ENCODE measurements at places on chromosomes 13 and 19.
A peak's percentile ranks its signal among the peaks of the same experiment; 100 is the strongest.

GRCh38 chr19:43101950-43102349 lies 19.4 kb upstream of the PSG2 start:
- DNase-seq, result no peak

DNA sequence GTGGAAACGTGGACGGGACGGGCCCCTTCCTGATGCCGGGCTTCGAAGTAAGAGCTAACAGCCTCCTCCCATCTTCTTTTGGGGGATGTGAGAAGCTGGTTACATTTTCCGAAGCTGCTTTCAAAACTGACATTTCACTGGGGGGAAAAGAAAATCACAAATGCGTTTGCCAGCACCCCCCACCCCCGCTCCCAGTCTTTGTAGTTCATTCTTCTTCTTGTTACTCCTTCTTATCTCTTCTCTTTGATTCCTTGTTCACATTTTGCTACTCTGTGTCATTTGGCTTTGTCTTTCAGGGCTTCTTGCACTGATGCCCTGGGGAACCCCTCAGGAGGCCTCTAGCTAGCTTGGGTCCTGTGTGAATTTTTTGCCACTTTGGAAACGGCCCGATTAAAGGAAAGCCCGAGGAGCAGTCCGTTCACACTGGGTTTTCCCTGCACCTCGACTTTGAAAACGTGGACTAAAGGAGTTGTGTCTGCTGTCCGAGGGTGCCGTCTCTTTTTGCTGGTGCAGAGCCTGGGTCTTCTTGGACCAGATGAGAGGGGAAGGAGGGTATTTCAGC lies 1.3 kb downstream of the CARM1 start:
- DNase-seq, result no peak

GRCh38 chr13:58051396-58051795 lies 419.9 kb downstream of the PCDH17 start:
- DNase-seq, result no peak

- DNase-seq, result no peak
Observed at GRCh38 chr19:48874303-48875135, 2.3 kb downstream of the PPP1R15A start.

GRCh38 chr19:10855879-10856522 lies 7.8 kb downstream of the C19orf38 start:
- DNase-seq, result no peak

- DNase-seq, result no peak
Observed at GRCh38 chr13:72620874-72621273, 106.6 kb downstream of the MZT1 start.

- no peak for DNase-seq
Observed at GRCh38 chr13:32264407-32264806, 50.8 kb downstream of the ZAR1L start.

- no peak for DNase-seq
Observed at GRCh38 chr19:45897261-45897812, 5.1 kb downstream of the MYPOP start.

- DNase-seq, result no peak
Observed at GRCh38 chr19:47275791-47276461, 1.2 kb downstream of the INAFM1 start.

DNA sequence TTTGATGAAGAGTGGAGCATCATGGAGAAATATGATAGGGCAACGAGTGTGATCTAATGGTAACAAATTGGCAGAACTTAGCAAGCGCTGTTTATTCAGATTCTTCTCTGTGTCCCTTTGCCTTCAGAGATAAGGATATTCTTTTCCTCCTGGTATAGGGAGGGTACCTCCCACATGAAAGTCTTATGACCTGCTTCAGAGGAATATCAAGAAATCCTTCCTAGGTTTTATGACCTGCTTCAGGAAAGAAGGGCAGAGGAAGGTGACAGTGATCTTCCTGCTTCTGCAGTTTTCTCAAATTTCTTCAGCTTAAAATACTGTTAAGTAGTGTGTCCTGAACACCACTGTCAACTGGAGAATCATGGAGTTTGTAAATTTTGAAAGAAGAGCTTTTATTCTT lies 144.3 kb downstream of the DNAJC15 start:
- DNase-seq, result no peak

DNA sequence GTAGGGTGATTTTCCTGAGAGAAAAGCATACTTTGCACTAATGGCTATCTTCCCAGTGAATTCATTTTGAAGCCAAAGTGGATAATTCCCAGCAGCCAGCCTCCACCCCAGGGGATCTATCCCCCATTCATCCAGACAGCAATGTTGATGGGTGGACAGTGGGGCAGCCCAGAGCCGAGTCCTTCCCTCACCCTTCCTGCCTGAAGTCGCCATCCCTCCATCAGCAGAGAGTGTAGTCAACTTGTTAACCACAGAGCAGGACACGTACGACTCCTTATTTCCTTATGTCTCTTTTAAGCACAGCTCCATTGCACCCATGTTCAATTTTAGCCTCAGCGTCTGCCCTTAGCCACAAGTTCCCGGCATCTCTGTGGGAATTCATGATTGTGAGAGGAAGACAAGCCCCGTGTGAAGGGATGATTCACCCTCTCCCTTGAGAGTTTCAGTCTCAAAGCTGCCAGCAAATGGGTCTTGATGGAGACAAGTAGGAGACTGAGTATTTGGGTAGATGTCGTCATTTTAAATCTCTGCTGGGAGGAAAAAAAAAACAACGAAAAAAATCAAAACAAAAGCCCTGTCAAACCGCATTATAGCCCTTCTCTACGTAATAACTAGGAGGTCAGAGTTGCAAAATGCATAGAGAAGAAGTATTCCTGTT lies 58.3 kb upstream of the MEDAG start:
- no peak for DNase-seq

DNA sequence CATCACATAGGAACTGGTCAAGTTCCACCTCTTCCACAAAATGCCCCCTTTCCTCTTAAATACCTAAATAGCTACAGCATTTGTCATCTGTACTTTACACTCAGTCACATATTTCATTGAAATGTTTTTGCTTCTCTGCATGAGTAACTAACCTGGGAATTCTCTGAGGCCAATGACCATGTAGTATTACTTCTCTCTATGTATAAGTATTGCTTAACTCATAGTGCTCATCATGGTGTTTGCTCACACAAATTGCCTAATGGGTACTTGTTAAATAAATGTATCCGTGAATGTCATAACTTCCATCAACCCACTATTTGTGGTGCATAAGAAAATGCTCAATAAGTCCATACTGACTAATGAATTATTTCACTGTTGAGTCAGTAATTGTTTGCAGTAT lies 115.5 kb downstream of the FGF14 start:
- no peak for DNase-seq

- no peak for DNase-seq
Observed at GRCh38 chr19:15433519-15434069, 14.8 kb upstream of the AKAP8L start.

- no peak for DNase-seq
Observed at GRCh38 chr19:32651729-32652140, 23.2 kb downstream of the ANKRD27 start.

DNA sequence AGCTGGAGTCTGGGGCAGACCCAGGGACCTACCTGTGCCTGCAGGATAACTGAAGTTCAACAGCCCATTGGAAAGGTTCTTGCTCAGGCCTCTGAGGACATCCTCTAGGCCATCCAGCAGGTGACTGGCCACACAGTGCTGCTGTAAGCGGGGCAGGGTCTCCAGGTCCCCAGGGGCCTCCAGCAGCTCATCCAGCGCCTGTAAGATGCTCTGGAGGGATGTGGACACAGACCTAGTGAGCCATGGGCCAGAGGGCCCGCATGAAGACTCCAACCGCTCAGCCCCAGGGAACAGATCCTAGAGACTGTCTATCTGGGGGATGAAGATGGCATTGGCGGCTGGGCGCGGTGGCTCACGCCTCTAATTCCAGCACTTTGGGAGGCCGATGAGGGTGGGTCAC lies 14.0 kb downstream of the ADGRE2 start:
- DNase-seq, result no peak

DNA sequence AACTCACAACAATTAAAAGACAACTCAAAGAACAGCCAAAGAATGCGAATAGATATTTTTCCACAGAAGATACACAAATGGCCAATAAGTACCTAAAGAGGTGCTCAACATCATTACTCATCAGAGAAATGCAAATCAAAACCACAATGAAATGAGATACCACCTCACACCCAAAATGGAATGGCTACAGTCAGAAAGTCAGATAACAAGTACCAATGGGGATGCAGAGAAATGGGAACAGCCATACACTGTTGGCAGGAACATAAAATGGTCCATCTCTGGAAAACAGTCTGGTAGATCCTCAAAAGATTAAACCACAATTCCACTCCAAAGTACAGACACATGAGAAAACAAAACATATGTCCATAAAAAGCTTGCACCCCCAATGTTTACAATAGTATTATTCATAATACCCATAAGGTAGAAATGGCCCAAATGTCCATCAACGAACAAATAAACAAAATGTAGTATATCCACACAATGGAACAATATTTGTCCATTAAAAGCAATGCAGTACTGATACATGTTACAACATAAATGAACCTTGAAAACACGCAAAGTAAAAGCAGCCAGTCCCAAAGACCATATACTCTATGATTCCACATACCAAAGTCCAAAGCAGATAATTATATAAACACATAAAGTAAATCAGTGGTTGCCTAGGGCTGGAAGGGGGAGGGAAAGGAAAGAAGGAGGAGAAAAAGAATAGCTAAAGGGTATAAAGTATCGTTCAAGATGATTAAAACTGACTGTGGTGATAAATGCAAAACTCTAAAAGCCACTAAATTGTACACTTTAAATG lies 19.6 kb downstream of the USP12 start:
- DNase-seq, result no peak

DNA sequence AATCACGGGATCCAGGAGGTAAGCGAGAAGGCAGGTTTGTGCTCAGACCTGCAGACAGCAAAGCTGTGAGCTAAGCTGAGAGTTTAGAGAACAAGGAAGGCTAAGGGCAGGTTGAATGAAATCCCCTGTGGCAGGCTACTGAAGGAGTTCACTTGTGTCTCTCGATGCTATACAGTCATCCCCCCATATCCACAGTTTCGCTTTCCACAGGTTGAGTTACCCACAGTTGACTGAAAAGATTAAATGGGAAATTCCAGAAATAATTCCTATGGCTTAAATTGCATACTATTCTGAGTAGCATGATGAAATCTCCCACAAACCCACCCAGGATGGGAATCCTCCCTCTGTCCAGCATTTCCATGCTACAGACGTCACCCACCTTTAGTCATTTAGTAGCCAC lies 49.6 kb downstream of the ABCC4 start:
- DNase-seq, result no peak

DNA sequence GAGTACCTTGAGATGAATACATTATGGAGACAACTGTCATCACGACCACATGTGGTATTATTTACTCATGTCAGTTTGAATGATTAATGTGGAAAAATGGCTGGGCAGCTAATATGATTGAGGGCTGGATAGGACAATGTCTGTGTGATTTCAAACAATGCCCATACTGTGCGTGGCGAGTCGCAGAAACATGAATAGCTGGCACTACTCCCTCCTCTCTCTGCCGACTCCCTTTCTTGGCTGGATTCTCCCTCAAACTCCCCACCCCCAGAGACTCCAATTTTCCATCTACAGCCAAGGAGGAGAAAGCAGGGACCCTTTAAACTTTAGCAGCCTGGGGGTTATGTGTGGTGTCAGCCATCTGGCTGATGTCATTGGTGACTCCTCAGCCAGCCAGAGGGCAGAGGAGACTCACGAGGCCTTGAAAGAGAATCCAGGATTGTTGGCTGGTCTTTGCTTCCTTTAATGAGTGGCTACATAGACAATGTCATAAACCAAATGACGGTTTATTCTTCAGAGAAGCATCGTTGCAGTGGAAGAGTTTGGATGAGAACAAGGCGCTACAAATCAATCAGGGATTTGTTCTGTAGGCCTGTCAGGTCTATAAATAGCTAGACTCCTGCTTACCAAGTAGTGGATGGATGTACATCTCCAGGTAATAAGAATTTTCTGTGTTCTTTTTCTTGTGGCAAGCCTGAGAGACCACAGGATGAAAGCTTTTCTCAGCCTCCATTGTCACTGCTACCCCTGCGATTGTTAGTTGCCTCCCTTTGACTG lies 165.6 kb downstream of the DLEU7 start:
- DNase-seq, result no peak

GRCh38 chr19:34998777-34999497 lies 1.2 kb upstream of the GRAMD1A start:
- no peak for DNase-seq

DNA sequence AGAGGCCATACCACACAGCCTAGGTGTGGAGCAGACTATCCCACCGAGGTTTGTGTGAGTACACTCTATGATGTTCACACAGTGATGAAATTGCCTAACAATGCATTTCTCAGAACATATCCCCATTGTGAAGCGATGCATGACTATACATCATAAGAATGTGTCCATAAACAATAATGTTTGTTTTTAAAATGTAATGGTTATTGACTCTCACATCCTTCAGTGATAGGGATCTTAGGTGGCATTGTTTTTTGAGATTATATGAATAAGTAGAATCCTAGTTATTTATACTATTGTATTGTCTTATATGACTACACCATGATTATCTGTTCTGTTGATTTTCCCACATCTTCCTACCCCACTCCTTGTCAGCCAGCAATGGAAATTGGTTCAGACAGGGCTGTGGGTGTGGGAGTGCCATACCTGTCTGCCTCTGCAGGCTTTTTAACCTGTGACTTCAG lies 13.6 kb downstream of the CCNA1 start:
- no peak for DNase-seq

DNA sequence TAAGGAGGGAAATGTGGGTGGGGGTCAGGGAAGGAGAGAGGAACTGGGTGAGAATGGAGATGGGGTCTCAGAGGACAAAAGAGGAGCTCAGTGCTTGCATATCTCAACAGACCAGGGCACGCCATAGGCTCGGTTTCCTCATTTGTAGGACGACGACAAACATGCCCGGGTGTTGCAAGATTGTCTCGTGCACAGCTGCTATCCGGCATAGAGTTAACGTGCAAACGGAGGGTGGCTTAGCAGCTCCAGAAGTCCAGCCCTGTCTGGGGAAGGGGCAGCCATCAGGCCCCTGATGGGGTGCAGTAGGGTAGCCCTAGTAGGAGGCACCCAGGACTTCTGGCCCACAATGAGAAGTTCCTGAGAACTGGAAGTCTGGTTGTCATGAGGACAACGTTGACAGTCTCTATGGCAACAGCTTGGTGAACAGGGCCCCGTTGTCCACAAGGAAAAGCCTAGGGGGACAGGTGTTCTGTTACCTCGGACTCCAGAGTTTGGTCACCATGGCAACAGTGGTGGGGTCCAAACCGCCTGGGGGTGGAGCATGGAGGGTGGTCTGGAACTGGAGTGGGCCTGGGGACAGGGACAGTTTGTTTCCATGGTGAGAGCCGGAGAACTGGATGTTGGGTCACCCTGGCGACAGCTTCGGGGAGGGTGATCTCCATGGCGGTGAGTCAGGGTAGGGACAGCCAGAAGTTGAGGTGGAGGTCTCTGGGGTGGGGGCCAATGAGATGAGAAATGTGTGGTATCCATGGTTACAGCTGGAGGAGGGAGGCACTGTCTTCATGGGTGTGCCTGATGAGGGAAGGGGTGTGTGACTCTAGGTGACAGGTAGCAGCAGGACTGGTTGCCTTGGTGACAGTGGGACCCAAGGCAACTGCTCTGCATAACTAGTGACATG lies 16.8 kb downstream of the TM6SF2 start:
- DNase-seq, result peak; percentile 13

- DNase-seq, result peak; percentile 74
Observed at GRCh38 chr19:801030-801860, 4.0 kb downstream of the PTBP1 start.

- no peak for DNase-seq
Observed at GRCh38 chr19:46913198-46913851, 52.5 kb downstream of the ARHGAP35 start.
